ENCODE measurements at places on chromosomes 6 and 20.
A peak's percentile ranks its signal among the peaks of the same experiment; 100 is the strongest.

DNA sequence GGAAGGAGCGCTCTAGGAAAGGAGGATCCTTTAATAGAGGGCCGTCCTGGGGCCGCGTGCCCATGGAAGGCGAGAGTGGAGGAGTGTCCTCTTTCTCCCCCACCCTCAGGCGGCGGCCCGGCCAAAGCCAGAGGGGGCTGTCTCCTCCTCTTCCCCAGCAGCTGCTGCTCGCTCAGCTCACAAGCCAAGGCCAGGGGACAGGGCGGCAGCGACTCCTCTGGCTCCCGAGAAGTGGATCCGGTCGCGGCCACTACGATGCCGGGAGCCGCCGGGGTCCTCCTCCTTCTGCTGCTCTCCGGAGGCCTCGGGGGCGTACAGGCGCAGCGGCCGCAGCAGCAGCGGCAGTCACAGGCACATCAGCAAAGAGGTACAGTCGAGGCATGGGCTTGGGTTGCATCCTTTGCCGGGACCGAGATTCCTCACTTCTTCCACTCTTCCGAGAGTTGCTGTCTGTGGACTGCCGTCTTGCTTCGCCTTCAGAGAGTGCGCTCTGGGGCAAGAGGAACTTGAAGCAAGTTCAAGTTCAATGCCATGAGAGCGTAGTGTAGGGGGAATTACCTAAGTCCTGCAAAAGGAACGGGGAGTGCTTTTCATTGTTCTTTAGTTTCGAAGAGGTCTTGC, at the start of gene LAMA2:
Gene LAMA2 (plus strand): TSS at position 148 of the 621 bp plus-strand sequence. CDS start 108 bp downstream, at position 256.
- DNase-seq, result no peak

DNA sequence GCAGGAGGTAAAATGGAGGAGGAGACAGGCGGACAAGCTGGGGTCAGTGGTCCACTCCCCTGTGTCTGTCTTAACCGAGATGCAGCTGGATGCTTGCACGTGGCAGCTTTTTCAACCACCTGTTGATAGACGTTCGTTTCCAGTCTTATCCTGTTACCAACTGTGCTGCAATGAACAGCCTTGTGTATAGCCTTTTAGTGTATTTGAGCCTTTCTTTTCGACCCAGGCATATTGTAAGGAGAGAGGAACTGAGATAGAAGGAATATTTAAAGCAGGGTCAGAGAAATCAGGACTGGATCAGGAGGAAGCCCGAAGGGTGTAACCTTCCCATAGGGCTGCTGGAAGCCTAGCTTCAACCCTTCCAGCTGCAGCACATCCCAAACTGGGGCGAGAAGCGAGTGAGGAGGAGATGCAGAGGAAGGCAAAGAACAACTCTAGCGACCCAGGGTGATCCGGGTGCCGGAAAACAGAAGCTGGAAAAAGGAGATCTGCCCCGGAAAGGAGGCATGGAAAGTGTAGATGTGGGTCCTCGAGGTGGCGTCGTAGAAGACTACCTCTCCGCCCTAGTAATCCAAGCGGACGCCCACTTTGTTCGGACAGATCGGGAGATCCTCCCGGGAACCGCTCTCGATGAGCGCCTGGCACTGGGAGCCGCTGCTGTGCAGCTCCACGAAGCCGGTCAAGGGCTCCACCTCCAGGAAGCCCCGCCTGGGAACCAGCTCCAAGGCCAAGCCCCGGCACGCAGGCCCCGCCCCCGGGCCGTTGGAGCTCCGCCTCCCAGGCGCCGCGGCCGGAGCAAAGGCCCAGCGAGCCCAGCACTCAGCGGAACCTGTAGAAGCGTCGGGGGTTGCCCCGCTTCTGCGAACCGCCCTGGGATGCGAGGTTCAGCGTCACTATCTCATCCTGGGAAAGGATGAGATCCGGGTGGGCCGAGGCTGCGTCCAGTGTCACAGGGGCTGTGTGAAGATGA, 11.2 kb downstream of the TRIM31 start:
- peak; percentile 29 for DNase-seq

DNA sequence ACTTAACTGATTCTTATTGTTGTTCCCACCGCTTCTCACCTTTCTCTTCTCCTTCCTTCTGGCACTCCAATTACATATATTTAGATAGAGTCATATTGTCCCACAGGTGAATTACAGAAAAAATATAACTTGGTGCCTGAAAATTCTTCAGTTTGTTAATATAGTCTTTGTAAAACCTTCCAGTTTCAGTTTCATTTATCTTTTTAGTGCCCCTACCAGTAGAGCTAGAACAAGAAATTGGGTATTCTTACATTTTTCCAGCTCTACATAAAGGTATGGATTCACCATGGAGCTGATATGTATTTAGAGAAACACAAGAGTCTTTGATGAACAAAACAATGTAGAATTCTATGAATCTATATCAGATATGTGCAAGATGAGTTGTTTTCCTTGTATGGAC, 10.7 kb downstream of the MANEA start:
- no peak for DNase-seq

- DNase-seq, result no peak
Measured at GRCh38 chr6:34919651-34920050, 30.6 kb downstream of the ANKS1A start.

GRCh38 chr20:43022081-43022480, 167.6 kb downstream of the PTPRT start:
- no peak for DNase-seq

GRCh38 chr6:18327626-18328025, 59.5 kb upstream of the RNF144B start:
- no peak for DNase-seq

GRCh38 chr6:91895599-91896285, 1308.9 kb upstream of the MAP3K7 start:
- DNase-seq, result no peak

GRCh38 chr6:14771016-14771415, 474.9 kb upstream of the JARID2 start:
- no peak for DNase-seq

DNA sequence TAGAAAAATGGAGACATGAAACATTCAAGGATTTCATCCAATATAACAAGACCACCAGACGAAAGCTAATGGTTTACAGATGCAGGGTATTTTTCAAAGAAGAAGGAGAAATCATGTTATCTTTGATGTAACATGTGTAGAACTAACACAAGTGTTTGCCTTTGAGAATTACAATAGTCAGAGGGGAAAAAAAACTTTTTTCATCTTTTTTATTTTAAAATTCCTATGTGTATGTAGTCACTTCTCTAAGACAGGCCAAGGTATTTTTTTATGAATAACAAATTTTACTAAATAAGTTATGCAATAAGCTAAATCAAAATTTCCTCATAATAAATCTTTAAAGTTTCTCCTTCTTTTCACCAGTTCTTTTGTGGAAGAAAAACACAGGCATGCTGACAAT, 161.4 kb downstream of the PDE7B start:
- DNase-seq, result no peak

DNA sequence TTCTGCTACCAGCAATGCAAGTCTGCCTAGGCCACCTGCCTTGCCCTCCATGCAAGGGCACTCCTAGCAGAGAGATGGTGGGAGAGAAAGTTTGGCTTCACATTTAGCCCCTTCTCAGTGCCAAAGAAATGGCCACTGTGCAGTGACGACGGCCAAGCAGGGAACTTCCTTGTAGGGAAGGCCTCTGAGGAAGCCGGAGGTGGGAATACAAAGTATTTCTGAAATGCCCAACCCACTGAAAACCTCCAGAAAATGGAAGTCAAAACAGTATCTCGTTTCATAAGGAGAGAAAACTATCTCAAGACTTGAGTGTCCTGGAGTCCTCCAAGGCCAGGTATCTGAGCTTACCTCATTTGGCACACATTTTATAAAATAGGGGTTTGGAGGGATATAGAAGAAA, 42.7 kb downstream of the JAG1 start:
- DNase-seq, result no peak

- DNase-seq, result no peak
Measured at GRCh38 chr20:34562641-34563040, 4.1 kb downstream of the MAP1LC3A start.

- no peak for DNase-seq
Measured at GRCh38 chr6:146269482-146269881, 240.6 kb downstream of the GRM1 start.

DNA sequence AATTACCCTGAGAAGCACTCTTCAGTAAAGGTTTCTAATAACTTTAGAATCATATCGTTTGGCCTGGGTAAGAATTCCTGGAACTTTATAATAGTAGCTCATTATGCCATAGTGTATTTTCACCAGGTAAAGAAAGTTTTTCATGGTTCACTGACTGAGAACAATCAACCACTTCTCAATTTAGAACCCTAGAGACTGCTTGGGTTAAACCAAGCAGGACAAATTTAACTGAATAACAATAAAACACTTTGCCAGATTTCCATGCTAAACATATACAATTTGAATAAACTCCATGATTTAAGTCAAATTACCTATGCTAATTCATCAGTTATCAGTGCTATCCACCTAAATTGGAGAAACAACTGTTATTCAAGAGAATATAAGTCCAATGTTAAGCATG, 99.4 kb downstream of the PLG start:
- DNase-seq, result no peak

GRCh38 chr6:106747139-106747538, 117.8 kb downstream of the QRSL1 start:
- no peak for DNase-seq

- no peak for DNase-seq
Measured at GRCh38 chr20:49563015-49563980, 4.6 kb downstream of the PTGIS start.

DNA sequence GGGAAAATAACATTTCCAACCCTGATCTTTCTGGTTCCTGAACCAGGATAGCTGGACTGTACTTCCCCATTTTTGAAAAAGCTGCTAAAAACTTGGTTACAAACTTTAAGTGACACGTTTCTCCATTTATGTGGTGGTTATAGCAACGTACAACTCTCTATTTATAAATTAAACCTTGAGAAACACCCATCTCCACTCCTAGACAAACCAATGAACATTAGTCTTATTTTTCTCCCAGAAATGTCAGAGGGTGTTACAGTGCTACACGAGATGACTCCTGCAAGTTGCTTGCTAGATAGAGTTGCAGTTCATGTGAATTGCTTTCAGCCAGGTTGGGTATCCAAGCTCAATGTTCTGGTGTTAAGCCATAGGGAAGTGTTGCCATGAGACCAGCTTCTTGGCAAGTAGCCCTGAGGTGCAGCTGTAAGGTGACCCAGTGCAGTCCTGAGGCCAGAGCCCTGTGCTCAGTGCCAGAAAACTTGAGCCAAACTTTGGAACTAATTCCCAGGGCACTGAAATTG, 51.3 kb upstream of the REV3L start:
- no peak for DNase-seq

GRCh38 chr6:41546866-41547798, 951 bp downstream of the FOXP4 start:
- no peak for DNase-seq
